ENCODE measurements at places on chromosomes 5 and 9. TPM values are rescaled to one million over a fixed set of nuclear protein-coding genes. Genes with fewer than 3 reads are reported as not detected.

CD180 gene
- 0.03 TPM for total RNA-seq

DNA sequence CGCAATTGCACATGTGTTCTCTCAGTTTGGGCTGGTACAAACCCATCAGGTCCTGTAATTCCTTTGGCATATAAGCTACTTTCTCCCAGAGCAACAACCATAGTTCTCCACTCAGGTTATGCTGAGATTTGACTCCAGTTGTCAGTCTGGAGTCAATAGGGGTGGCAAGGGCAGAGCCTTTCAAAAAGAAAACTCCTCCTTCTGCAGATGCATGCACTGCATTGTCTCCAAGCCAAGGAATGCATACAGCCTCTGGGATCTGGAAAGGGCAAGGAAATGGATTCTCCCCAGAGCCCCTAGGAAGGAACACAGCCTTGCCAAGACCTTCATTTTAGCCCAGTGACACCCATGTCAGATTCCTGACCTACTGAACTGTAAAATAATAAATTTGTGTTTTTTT is 31.0 kb upstream of the GZMA start:
- no peak for DNase-seq

DNA sequence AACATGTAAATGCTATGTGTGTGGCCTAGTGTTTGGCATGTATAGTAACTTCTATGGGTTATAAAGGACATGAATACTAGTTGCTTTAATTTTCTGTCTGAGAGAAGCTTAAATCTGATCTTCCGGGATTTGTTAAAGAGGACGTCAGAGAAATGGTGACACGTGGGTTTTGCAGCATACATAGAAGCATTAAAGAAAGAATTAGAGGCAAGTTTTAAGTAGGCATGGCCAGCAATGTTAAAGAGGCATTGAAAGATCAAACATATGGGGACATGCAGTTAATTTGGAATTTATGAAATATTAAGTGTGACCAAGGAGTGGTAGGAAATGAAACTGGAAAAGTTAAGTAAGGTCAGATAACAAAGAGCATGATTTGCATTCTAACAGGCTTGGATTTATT is 311.4 kb upstream of the RIOK2 start:
- no peak for DNase-seq

GABRA6 gene
- total RNA-seq = not detected

HTR1A gene
- not detected for total RNA-seq

CTXN3 gene
- total RNA-seq = not detected
